ENCODE measurements at places on chromosomes 6 and 20.

GRCh38 chr6:146635165-146635564, 36.4 kb downstream of the ADGB start:
- no peak for DNase-seq

- DNase-seq, result no peak
Measured at GRCh38 chr6:94027374-94027773, 608.0 kb upstream of the EPHA7 start.

DNA sequence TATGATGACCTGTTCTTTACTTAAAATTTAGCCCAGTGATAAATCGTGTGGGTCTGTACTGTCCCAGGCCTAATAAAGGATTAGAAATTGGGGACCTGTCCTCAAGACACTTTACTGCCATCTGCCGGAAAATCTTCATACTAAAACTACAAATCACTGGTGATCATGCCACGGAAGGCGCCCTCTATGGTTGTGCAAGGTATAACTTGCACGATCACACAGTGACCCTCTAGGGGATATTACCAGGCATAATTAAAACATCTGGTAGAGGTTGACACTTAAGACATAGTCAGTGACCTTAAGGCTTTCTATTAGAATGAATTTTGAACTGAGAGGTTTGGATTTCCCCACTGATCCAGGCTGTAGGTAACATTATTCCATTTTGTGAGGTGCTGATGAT, 172.6 kb downstream of the BMP2 start:
- no peak for DNase-seq

DNA sequence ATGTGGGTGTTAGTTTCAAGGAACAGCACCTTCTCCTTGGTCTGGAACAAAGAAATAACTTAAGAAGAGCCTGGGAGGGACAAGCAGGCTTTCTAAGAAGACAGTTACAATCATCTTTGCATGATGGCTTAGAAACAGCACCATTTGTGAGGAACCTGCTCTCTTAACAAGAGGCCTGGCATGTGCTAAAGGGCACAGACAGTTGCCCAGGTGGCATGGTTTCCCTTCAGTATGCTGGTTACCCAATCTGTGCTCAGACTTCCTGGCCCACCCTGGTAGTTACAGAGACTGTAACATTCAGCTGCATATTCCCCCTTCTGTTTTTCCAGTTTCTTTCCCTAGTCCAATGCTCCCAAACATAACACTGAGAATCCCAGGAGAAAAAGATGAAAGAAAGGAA, 84.0 kb downstream of the CHD6 start:
- DNase-seq, result no peak

DNA sequence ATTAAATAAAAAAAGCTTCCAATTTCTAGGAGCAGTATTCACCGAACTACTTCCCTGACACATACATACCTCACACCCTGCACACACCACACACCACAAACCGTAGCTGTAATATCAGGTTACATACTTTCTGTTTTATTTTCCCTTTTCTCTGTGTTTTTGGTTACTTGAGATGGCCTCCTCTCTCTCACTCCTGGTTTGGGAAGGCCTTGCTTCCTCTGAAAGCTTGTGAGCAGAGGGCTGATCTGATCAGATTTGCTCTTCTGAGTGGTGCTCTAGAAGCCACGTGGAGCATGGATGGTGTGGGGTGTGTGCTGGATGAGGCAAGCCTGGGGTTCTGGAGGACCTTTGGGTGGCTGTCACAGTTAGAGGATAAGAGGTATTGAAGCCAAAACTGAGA, 20.9 kb downstream of the UTRN start:
- no peak for DNase-seq

- no peak for DNase-seq
Measured at GRCh38 chr6:158185729-158186456, 17.7 kb downstream of the GTF2H5 start.

- DNase-seq, result no peak
Measured at GRCh38 chr6:108673602-108674001, 112.9 kb downstream of the FOXO3 start.

DNA sequence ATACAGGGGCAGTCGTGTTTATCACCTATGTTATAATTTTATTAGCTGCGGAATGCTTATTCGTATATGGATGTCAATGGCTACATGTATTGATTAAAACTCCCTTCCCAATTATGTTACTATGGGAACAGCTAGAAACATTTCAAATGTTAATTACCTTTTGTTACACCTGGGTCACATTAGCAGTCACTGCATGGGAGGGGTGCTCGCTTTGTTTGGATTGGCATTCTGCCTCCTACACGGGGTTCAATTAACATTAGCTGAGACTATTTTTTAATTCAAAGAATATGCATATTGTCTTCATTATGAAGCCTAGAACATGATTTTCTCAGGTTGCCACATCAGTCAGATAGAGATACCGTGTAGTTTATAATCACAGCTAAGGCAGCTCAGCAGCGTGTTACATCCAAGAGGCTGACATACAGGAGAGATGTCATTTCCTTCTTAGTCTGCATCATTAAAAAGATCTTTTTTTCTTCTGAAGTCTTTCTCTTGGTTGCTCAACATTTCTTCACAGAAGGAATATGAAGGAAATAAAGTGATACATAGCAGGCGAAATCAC, 76.2 kb upstream of the RPS6KA2 start:
- no peak for DNase-seq

GRCh38 chr20:62628691-62629090, 13.6 kb upstream of the SLCO4A1 start:
- no peak for DNase-seq

DNA sequence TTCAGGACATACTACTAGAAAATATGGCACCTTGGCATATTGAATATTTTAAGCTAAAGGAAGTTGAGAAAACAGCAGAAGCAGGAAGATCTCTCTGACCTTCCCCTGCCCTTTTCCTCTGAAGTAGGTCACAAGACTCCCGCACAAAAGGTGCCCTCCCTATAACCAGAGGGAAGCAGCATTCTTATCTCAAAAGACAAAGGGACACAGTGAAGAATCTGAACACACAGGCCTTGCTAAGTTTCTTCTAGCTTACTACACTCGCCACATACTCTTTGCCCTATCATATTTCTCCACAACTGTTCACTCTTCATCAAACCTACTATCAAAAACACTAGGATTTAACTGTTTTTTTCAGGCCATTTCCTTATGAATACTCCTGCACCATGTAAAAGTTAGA, 151.2 kb downstream of the ELOVL4 start:
- DNase-seq, result no peak

GRCh38 chr6:24755279-24755678, 19.5 kb upstream of the GMNN start:
- no peak for DNase-seq

GRCh38 chr6:79385333-79385732, 150.9 kb upstream of the HMGN3 start:
- DNase-seq, result no peak

- DNase-seq, result no peak
Measured at GRCh38 chr6:131754715-131755567, 44.1 kb upstream of the CTAGE9 start.

GRCh38 chr6:24274441-24275083, 83.3 kb downstream of the DCDC2 start:
- DNase-seq, result no peak

DNA sequence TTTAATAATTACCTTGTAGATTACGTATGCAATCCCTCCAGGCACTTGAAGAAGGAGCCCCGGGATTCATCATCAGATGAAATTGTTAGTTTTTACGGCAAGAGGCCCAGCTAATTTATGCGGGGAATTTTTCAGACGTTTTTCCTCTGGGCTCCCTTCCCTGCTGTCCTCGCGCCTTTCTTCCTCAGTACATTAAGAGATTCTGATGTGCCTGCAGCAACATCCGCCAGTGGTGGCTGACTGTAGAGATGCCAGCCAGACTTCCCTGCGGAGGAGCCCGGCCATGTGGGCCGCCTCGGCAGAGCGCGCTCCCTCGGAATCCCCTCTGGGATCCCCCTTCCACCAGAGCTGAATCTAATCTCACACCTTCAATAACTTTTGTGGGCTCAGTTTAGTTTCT, 46.4 kb upstream of the POU3F2 start:
- DNase-seq, result no peak

GRCh38 chr20:59151820-59152219, 11.8 kb upstream of the ZNF831 start:
- no peak for DNase-seq

DNA sequence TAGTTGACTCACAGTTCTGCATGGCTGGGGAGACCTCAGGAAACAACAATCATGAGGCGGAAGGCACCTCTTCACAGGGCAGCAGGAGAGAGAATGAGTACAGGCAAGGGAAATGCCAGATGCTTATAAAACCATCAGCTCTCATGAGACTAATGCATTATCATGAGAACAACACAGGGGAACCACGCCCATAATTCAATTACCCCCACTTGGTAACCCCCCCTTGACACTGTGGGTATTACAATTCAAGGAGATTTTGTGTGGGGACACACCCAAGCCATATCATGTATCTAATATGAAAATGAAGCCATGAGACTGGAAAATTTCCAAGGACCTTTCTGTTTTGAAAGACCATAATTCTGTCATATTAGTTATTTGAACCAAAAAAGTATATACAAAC, 342.4 kb upstream of the PLCB4 start:
- no peak for DNase-seq

DNA sequence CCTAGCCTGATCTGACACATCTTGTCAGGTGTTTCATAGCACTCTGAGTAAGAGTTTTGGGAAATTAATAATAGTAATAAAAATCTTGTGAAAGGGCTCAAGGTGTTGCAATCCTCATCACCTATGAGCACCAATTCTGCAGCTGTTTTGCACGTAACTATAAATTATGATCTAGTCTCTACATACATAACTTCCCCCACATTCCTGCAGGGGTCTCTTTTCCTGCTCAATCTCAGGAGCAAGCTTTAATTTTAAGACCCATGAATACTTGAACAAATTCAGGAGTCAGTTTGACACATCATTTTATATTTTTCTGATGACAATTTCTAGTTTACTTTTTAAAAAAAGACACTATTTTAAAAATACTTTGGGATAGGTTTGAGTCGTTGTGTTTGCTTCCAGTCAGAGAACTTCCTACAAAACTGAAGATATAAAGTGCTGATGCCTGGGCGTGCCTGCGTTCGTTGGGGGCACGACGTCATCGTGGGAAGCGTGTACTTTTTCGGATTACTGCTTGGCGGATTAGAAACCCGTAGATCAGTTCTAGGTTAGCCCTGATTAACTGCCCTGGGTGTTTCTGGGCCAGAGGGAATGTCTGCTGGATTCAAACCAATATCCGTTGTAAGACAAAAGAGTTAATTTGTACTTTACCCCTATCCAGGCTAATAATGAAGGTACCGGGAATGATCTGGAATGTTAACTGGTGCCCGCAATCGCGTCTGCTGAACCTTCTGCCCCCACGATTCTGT, 1.0 kb upstream of the E2F3 start:
- no peak for DNase-seq

GRCh38 chr6:3561725-3562124, 104.9 kb upstream of the SLC22A23 start:
- no peak for DNase-seq
